ENCODE measurements at places on chromosomes 16 and 17. TPM values are rescaled to one million over a fixed set of nuclear protein-coding genes. Genes with fewer than 3 reads are reported as not detected.

The HIC1 gene
- total RNA-seq, result 2.3 TPM

- H3K4me1 ChIP-seq, result no peaks in the 10 kb centered on the region
- no peak for DNase-seq
- H3K27me3 ChIP-seq, result no peaks in the 10 kb centered on the region
These were observed 42.3 kb upstream of the CCNF start for GRCh38 chr16:2386990-2387389.

DNA sequence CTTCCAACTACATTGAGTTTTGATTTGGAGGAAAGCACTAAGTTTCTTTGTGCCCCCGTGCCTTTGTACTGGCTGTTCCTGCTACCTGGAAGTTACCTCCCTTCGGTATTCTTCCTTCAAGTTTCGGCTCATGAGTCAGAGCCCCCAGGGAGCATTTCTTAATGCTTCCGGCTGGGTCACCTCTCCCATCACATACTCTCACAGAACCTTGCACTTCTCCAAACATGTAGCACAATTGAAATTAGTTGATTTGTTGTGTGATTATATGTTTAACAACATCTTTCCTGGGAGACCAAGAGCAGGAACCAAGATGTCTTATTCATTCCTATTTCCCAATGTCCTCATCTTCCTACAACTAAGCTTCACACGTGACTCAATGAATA, 158.6 kb upstream of the CDH5 start:
- no peak for DNase-seq
- no peak overlapping the region for H3K4me3 ChIP-seq
- H3K4me1 ChIP-seq, result no peaks in the 10 kb centered on the region
- H3K27ac ChIP-seq, result no peak overlapping the region

DNA sequence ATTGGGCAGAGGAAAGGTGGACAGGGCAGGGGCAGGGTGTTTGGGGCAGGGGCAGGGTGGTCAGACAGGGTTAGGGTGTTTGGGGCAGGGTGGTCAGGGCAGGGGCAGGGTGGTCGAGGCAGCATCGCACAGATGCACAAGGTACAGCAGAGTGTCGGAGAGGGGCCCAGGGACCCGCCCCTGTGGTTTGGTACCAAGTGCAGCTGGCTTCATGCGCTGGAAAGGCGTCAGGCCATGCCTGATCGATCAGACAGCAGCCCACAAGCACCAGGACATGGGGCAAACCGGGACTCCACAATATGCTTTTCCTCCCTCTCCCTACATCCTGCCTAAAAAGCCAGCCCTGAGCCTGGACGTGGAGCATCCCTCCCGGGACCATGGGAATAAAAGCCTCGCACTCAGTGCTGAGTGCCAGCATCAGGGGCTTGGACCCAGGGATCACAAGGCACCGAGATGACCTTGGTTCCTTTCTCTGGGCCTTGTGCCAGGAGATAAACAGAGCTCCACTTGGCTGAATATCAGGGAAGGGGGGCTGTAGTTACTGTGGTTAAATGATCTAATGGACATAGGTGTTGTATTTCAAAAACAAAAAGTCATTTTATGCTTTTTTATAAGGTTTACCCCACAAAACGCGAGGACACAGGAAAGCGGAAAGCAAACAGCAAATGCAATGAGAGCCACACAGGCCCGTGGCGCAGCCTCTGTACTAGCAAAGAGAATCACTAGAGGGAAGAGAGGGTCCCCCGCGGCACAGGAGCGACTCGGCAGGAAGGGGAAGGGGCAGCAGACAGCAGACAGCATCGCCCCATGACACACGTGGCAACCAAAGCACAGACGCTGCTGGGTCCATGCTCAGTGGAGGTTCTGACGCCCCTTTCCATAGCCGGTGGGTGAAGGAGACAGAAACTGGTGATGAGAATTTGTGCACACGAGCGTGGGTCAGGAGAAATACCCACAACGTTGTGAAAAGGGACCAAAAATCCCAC, 5.3 kb upstream of the HEXD start:
- H3K27ac ChIP-seq, result no peak overlapping the region
- DNase-seq, result no peak
- no peaks in the 10 kb centered on the region for H3K27me3 ChIP-seq

- H3K27me3 ChIP-seq, result no peaks in the 10 kb centered on the region
- peaks cover 3% of the 10 kb centered on the region for H3K4me1 ChIP-seq
- H3K36me3 ChIP-seq, result peaks cover 96% of the 10 kb centered on the region
- H3K27ac ChIP-seq, result no peak overlapping the region
- no peak overlapping the region for H3K4me3 ChIP-seq
- DNase-seq, result no peak
These were observed 6.9 kb downstream of the KARS1 start for GRCh38 chr16:75640598-75640997.

The AXIN2 gene
- 2.4 TPM for total RNA-seq

The RHBDL1 gene
- total RNA-seq, result 3.6 TPM

- H3K4me3 ChIP-seq, result no peak overlapping the region
- no peak overlapping the region for H3K27ac ChIP-seq
- H3K27me3 ChIP-seq, result peaks cover 43% of the 10 kb centered on the region
These were observed 299.7 kb downstream of the C16orf95 start for GRCh38 chr16:87017371-87018012.

GRCh38 chr17:55785181-55785580, 34.3 kb downstream of the PCTP start:
- peaks cover 5% of the 10 kb centered on the region for H3K4me1 ChIP-seq
- no peaks in the 10 kb centered on the region for H3K27me3 ChIP-seq
- H3K36me3 ChIP-seq, result no peaks in the 10 kb centered on the region
- DNase-seq, result no peak
- H3K27ac ChIP-seq, result peak overlapping the region; percentile 14
- H3K4me3 ChIP-seq, result no peak overlapping the region

The SYNGR3 gene
- total RNA-seq, result 68.8 TPM

DNA sequence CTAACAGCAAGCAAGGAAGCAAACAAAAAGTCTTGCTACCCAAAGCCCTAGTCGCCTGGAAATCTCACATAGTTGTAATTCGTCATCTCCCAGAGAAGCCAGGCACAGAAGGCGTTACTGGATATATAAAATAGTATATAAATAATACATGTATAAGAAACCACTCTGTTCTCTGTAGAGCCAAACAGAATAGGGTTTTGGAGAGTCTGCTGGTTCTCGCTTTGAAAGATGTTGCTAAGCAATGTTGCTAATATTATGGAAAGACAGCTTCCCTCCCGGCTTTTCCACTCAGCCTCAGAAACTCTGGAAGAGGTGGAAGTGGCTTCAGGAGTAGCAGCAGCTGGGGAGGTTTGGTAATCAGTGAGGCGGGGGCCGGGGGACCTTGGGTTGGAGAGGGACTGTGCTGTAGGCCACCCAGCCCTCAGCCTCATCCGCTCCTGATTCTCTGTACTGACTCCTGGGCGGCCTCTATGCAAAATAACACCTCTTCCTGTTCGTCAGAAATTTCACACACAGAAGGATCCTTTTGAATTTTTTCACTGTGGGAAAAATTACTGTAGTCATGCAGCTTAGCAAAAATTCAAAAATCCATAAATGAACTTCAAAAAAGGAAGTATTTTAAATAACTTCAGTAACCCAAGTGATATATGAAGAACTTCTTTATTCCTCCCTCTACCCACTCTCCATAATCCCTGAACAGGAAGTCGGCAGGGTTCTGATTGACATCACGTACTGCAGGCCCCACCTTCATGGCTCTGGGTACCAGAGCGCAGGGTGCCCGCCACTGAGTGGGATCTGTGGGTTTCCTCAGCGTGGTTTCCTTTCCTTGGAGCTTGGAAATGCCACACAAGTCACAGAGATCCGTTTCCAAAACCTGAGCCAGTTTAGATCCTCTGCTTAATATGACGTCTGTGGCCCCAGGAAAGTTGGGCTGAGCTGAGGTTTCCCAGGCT, 51.4 kb downstream of the RAP1GAP2 start:
- H3K27me3 ChIP-seq, result no peaks in the 10 kb centered on the region
- H3K4me1 ChIP-seq, result no peaks in the 10 kb centered on the region
- H3K4me3 ChIP-seq, result no peak overlapping the region

GRCh38 chr17:41308251-41308917, 725 bp downstream of the KRTAP16-1 start:
- peaks cover 3% of the 10 kb centered on the region for H3K27me3 ChIP-seq
- H3K4me1 ChIP-seq, result no peaks in the 10 kb centered on the region
- no peak for DNase-seq
- H3K4me3 ChIP-seq, result no peak overlapping the region

The TP53TG3C gene
- 2.8 TPM for total RNA-seq

DNA sequence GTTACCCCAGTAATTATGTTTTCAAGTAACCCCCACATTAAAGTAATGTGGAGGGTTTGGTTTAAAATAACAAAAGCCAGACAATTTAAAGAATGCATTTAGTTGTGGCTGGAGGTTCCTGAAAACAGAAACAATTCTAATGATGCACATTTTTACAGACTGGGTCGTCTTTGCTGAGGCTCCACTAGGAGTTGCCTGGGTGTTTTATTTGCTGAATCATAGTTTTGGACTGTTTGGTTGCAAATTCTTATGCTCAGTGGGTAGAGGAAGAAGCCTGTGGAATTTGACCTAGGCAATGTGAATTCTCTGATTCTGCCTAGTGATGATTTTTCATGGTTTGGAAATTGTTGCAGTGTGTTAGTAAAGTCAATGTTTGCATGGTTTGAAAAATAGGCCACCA, 16.3 kb downstream of the SHISA9 start:
- H3K27me3 ChIP-seq, result peaks cover 15% of the 10 kb centered on the region
- H3K4me3 ChIP-seq, result no peak overlapping the region
- no peak for DNase-seq
- no peaks in the 10 kb centered on the region for H3K36me3 ChIP-seq
- no peaks in the 10 kb centered on the region for H3K4me1 ChIP-seq
- no peak overlapping the region for H3K27ac ChIP-seq

- H3K27me3 ChIP-seq, result no peaks in the 10 kb centered on the region
- no peak for DNase-seq
- peaks cover 22% of the 10 kb centered on the region for H3K36me3 ChIP-seq
- H3K4me1 ChIP-seq, result peaks cover 18% of the 10 kb centered on the region
These were observed 1.4 kb downstream of the RETREG3 start for GRCh38 chr17:42607769-42608168.

DNA sequence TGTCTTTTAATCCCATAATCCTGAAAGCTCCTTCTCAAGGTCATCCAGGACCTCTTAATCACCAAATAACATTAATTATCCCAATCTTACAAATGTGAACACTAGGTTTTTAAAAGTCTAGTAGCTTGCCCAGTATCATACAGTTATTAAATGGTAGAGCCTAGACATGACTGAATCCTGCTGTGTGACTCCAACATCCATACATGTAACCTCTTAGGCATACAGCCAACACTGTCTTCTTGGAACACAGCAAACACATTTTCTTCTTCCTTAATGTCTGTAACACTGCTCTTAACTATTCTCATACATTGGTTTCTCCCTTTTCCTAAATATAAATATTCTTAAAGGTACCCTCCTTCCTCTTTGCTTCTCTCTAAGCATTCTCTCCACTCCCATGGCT, 13.7 kb downstream of the BRIP1 start:
- no peak overlapping the region for H3K4me3 ChIP-seq
- H3K27me3 ChIP-seq, result no peaks in the 10 kb centered on the region
- no peaks in the 10 kb centered on the region for H3K4me1 ChIP-seq
- DNase-seq, result no peak
- H3K27ac ChIP-seq, result no peak overlapping the region

The TBC1D3C gene
- total RNA-seq, result not detected

DNA sequence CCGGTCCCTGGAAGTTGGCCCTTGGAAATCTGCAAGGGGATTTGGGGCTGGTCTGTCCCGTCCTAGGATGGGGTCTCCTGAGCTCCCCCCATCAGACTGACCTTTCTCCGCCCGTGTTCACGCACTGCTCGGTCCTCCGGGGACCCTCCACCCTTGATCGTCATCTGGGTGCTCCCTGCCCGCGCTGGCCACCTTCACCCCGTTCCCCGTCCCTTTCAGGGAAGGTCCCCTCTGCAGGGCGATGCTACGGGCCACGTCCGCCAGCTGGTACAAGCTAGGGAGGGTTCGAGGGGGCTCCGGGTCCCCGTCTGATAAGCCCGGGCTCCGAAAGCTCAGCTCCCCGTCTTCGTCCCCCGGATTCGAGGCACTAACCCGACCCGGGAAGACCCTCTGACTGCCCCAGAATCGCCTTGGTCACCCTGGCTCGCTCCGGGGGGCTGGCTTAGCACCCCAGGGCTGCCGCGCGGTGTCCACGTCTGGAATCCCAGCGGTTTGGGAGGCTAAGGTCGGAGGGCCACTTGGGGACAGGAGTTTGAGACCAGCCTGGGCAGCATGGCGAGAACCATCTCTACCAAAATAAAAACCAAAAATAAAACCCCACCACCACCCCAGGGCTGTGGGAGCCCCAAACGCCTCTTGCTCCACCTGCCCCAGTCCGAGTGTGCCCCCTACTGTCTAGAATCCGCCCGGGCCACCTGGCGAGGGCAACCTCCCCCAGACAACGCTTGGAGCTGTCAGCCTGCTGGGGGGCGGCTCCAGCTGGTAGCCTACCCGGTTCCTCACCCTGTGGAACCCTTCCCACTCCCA, 1.1 kb upstream of the SLC43A2 start:
- peak overlapping the region; percentile 66 for H3K4me3 ChIP-seq
- H3K36me3 ChIP-seq, result no peaks in the 10 kb centered on the region
- peak overlapping the region; percentile 92 for H3K27ac ChIP-seq
- peak; percentile 64 for DNase-seq

DNA sequence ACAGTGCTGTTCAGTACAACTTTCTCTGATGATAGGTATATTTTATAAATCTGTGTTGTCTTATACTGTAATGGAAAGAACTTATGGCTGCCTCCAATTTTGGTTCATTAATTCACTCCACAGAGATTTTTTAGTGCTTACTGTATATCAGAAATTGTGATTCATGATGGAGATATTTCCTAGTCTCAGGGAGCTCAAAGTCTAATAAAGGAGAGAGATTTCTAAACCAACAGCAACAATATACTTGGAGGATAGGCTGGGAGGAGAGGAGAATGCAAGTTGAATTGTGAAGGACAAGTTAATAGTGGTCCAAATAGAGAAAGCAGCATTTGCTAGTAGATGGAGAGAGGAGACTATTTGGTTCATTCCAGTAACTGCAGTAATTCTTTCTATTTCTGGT, 63.5 kb downstream of the TANC2 start:
- no peak overlapping the region for H3K4me3 ChIP-seq
- no peaks in the 10 kb centered on the region for H3K4me1 ChIP-seq
- no peak for DNase-seq
- H3K27me3 ChIP-seq, result no peaks in the 10 kb centered on the region
- H3K36me3 ChIP-seq, result no peaks in the 10 kb centered on the region
- H3K27ac ChIP-seq, result no peak overlapping the region

GRCh38 chr17:38800237-38800760, 943 bp upstream of the PIP4K2B start:
- no peak for DNase-seq
- peaks cover 20% of the 10 kb centered on the region for H3K4me1 ChIP-seq
- peaks cover 58% of the 10 kb centered on the region for H3K36me3 ChIP-seq

The SLFN13 gene
- total RNA-seq, result 0.49 TPM

The GRAPL gene
- 0.22 TPM for total RNA-seq

- peaks cover 33% of the 10 kb centered on the region for H3K4me1 ChIP-seq
- no peak overlapping the region for H3K27ac ChIP-seq
- H3K36me3 ChIP-seq, result no peaks in the 10 kb centered on the region
- no peaks in the 10 kb centered on the region for H3K27me3 ChIP-seq
These were observed 5.7 kb downstream of the MMP15 start for GRCh38 chr16:58031016-58031800.

The KRT31 gene
- total RNA-seq, result not detected

The GAS7 gene
- 0.33 TPM for total RNA-seq

GRCh38 chr17:4453812-4454591, 20.3 kb downstream of the SPNS3 start:
- no peaks in the 10 kb centered on the region for H3K4me1 ChIP-seq
- H3K27me3 ChIP-seq, result peaks cover 32% of the 10 kb centered on the region
- DNase-seq, result no peak
- no peak overlapping the region for H3K27ac ChIP-seq

The FA2H gene
- not detected for total RNA-seq
